Pancreas (tissue), 10 donors: ENCODE measurements at places on chromosomes 1 and 21. TPM values are rescaled to one million over a fixed set of nuclear protein-coding genes. Genes with fewer than 3 reads are reported as not detected.

The HSD11B1 gene
- total RNA-seq: 1.4 TPM

The EXOC8 gene
- 6.5 TPM for total RNA-seq

The BGLAP gene
- total RNA-seq: 0.93 TPM

The SERPINC1 gene
- total RNA-seq: not detected

The IVL gene
- not detected for total RNA-seq

The CNST gene
- 11.8 TPM for total RNA-seq

The PLA2G4A gene
- total RNA-seq: 5.7 TPM

The INAVA gene
- 26.6 TPM for total RNA-seq

The S100A8 gene
- total RNA-seq: 20.4 TPM

The DEGS1 gene
- total RNA-seq: 10.0 TPM
